ELR (cell line): ENCODE measurements at places on chromosomes 1 and 21.

- no peak for DNase-seq
Observed at GRCh38 chr1:151820940-151821339, 10.7 kb downstream of the RORC start.

GRCh38 chr1:167966050-167966449 lies 29.2 kb upstream of the MPC2 start:
- no peak for DNase-seq

DNA sequence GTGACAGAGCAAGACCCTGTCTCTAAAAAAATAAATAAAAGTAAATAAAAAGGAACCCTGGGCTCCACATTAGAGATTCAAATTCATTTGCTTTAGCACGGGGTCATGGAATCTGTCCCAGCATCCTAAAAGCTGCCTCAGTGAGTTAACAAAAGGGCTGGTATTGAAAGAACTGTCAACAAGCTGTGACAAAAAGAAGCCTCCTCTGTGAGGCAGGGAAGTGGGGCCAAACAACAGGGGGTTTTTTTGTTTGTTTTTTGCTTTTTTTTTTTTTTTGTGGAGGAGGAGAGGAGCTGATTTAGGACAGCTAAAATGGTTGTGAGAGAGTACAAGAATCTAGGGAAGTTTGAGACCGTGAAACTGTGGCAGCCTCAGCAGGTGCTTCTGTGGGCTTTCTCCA lies 115.7 kb downstream of the LIPI start:
- DNase-seq, result no peak

DNA sequence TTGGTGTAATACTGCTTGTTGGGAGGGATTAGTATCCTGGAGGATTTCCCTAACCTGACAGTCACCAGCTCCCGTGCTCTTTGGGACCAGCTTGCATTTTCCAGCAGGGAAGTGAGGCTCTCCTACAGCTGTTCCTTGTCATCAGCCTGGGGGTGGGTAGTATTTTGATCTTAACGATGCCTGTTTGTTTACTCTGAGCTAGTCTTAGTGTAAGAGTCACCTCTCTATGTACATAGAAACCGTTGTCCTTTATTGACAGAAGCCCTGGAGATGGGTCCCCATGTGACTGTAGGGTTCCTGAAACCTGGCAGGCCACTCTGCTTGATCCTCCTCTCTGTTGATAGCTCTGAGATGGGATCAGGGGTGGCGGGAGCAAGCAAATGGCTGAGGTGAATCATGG lies 58.0 kb downstream of the ACP6 start:
- DNase-seq, result no peak

DNA sequence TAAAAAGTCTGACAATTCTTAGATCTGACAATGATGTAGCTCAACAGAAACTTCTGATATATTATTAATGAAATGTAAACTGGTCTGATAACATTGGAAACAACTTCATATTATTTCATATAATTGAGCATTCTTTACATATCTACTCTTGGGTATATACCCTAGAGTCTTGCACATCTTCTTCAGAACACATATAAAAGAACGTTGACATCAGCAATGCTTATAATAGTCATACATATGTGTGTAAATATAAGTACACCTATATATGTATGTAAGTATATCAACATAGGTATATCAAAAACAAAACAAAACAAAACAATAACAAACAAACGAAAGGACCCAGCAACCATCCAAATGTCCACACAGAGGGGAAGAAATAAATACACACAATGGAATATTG lies 38.4 kb downstream of the NRIP1 start:
- DNase-seq, result no peak

- no peak for DNase-seq
Observed at GRCh38 chr1:173608503-173609216, 5.8 kb upstream of the SLC9C2 start.

- peak; percentile 38 for DNase-seq
Observed at GRCh38 chr21:32336711-32337110, 38.1 kb downstream of the MRAP start.
